Activated B cell treated with CpG ODN at 0.5 μM for 24 hours (primary cell): ENCODE measurements at places on chromosomes 7 and 10. TPM values are rescaled to one million over a fixed set of nuclear protein-coding genes. Genes with fewer than 3 reads are reported as not detected.

Gene CDK1
- 1.5 and 1.9 TPM in 2 replicates for total RNA-seq

Gene FAM25A
- total RNA-seq: not detected in 2 replicates

GRCh38 chr10:122331615-122332446 lies 42.7 kb upstream of the PLEKHA1 start:
- no peak overlapping the region for H3K4me3 ChIP-seq
- peaks cover 37% of the 10 kb centered on the region for H3K27me3 ChIP-seq
- H3K27ac ChIP-seq: no peak overlapping the region
- no peak for DNase-seq
- peaks cover 9% of the 10 kb centered on the region for H3K4me1 ChIP-seq

DNA sequence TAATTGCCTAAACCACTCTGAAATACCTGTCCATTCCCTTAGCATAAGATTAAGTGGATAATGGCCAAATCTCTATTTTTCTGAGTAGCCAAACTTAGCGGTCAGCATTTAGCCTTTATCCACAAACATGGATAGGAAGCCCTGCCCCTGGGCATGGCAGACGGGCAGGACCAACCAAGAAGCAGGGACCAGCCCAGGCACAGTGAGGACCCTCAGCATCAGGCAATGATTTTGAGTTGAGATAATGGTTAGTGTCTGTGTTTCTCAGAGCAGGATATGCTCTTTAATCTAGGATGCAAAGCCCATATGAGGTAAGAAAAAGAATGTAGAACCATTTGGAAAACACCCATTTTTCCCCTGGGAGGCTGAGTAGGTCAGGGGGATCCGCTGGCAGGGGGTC lies 131.7 kb downstream of the DPP6 start:
- H3K36me3 ChIP-seq: no peaks in the 10 kb centered on the region
- DNase-seq: no peak
- H3K4me1 ChIP-seq: no peaks in the 10 kb centered on the region
- no peak overlapping the region for H3K4me3 ChIP-seq
